ENCODE measurements at places on chromosomes 3 and 15.

DNA sequence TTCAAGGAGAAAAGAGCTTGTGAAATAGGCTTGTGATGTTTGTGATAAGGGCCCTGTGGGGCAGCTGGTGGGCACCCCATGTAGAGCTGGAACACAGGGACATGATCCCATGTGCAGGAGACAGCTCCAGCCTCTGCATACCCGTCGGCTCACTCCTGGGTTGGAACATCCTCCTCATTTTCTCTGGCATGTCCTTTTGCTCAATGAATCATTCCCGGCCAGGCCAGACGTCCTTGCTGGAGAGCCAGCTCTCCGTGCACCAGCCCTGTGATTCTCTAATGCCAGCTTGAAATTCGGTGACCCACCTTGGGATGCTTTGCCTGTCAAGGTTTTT lies 77.3 kb downstream of the SMAD3 start:
- no peak for DNase-seq

DNA sequence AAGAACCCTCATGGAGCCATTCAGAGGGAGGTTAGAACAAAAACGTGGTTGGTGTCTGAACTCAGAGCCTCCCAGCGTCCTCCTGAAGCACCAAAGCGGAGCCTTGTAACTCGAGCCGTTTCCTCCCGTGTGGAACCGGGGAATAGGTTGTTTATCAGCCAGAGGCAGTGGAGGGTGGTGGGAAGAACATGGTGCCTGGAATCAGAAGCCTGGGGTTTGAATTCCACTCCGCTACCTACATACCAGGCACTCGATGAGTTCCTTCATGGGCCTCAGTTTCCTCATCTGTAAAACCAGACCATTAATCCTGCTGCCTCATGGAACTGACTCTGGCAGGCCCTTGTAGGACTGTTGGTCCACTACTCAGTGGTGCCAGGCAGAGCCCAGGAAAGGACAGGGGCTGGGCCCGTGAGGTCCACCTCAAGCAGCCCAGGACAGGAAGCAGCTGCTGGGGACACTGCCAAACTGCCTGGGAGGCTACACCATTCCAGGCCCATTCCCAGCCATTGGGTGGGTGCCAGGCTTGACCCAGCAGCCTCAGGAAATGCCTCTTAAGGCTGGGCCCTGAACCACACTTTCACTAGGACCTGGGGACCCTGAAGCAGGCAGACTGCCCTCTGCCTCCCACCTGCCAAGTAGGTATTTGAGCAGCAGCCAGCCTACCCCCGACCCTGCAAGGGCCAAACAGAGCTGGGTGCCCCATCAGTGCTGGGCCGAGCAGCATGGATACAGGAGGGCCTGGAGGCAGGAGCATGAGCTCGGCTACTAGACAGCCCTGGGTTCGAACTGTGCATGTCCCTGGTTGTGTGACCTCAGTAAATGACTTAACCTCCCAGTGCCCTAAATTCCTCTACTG lies 33.4 kb downstream of the PRKCD start:
- peak; percentile 54 for DNase-seq

DNA sequence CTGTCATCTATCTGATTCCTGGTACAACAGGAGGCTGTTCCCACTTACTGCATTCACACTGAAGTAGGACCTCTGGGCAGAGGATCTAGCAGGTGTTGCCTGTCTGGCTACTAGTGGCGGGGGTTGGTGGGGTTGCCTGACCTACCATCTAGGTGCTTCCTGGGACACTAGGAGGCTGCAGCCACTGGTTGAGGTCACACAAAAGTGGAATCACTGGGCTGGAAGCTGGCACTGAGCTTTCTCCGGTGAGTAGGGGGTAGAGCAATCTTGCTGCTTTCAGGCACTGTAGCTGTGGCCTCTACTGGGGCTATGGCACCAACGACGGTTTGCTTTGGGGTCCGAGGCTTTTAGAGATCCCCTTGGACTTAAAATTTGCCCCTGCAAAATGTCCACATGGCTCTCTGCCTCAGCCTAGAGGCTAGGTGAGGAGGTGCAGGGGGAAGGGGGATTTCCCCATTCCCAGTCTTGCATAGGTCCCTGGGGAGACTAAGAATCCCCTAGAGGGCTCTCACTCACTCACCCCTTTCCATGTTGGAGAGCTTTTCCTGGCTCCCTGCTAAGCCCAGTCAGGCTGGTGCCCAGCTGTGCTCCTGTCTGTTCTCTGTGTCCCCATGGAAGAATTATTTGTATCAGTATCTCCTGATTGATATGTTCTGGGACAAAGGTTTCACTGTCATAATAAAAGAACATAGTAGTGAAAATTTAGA lies 397.7 kb upstream of the EPHA6 start:
- DNase-seq: no peak

- DNase-seq: peak; percentile 50
Measured at GRCh38 chr15:59532770-59533379, 78.7 kb upstream of the GCNT3 start.

Measured in renal cortical epithelial cell (primary cell).